ENCODE measurements at places on chromosomes 7 and 10.
A peak's percentile ranks its signal among the peaks of the same experiment; 100 is the strongest.

- DNase-seq, result peak; percentile 91
Observed at GRCh38 chr7:151341357-151342101, at the start of gene NUB1. TSS of gene NUB1 (plus strand) at chr7:151341812. CDS start at chr7:151345350, 3,538 bp downstream.

GRCh38 chr7:2019711-2020511 lies 212.8 kb downstream of the MAD1L1 start:
- no peak for DNase-seq

DNA sequence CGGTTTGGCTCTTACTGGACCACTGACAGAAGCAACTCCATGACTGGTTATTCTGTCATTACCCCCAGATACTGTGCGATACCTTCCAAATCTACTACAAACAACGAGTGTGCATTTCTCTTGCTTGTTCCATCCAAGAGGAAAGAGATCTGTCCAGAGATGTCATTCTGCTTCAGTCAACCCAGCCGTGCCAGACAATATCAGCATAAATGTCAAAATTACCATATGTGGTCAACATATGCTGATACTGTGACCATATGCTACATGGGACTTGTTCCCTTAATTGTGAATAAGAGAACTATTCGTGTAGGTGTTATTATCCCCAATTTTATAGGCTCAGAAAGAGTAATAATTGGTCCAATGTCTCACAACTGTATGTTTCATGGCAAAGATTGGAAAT lies 143.2 kb upstream of the PRSS1 start:
- no peak for DNase-seq

- DNase-seq, result no peak
Observed at GRCh38 chr10:1366811-1367425, 310.7 kb downstream of the WDR37 start.

- no peak for DNase-seq
Observed at GRCh38 chr10:76686201-76686600, 951.4 kb downstream of the KCNMA1 start.

DNA sequence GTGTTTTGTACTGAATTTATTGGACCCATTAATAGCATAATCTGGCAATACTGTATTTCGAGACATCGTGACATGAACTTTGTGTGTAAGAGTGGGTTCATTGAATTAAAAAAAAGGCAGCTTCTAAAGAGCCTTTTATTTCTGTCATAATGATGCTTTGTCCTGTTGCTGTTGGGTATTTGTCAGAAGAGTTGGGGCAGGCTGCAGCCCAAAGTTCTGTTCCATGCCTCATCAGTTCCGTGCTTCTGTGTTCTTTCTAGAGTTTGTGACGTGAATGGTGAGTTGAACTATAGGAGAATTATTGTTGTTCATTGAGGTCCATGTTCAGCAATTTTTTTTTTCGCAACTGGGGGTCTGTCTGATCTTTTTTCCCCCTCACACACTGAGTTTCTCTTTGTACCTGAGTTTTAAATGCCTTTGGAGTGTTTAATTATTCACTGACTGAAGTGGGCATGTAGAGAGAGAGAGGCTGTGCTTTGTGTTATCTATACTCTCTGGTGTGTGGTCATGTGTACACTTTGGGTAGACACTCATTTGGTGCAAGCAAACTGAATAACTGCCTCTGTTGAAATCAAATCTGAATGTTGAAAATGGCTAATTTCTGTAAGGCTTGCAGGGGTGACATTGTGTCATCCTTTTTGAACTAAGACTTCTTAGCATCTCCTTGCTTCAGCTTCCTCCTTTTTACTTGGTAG lies 69.8 kb downstream of the ADD3 start:
- DNase-seq, result no peak

DNA sequence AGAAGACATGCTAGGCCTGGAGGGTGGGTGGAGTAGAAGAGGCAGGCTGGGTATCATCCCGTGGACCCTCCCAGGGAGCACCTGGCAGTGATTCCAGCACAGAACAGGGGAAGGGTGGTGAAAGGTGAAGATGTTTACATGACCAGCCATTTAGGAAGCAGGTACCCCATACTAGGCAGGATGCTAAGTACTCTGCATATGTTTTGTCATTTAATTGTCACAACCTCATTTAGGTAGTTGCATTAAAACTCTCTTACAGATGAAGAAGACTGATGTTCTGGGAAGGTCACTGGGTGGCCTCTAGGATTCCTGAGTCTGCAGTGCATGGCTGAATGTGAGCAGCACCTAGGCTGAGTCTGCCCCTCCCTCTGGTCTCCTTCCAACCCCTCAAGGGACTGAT lies 15.2 kb downstream of the ITPRIP start:
- DNase-seq, result no peak

DNA sequence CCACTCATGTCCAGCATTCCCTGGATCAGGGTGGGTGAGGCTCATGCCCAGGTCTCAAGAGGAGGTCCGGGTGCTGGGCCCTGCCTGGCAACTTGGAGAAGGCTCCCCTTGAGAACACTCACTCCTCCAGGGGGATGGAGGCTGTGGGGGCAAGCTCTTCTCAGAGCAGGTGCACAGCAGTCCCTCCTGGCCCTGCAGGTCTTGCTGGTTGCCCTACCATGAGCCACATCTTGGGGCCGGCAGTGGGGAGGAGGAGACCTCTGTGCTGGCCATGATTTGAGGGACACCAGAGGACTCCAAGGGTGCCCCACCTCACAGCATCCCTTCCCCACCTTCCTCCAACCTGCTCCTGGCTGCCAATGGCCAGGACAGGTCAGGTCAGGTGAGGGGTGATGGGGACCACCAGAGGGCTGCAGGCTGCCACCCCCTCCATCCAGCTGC lies 87.4 kb upstream of the RET start:
- DNase-seq, result no peak

DNA sequence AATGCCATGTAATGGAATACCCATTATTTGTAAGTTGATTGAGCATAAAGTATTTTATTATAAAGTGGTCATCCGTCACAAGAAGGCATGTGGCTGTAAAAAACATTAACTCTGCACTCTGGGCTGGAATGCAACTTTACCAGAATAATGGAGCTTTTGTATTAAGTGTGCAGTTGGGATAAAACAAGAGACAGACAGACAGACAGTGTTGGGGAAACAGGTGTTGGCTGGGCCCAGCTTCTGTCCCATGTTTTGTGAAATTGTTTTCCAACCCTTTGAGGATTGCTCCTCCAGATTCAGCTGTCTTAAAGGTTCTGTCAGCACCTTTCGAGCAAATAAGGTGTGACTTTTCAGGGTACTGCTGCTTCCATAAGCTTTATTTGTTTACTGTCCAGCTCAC lies 67.9 kb upstream of the NFKB2 start:
- DNase-seq, result no peak

DNA sequence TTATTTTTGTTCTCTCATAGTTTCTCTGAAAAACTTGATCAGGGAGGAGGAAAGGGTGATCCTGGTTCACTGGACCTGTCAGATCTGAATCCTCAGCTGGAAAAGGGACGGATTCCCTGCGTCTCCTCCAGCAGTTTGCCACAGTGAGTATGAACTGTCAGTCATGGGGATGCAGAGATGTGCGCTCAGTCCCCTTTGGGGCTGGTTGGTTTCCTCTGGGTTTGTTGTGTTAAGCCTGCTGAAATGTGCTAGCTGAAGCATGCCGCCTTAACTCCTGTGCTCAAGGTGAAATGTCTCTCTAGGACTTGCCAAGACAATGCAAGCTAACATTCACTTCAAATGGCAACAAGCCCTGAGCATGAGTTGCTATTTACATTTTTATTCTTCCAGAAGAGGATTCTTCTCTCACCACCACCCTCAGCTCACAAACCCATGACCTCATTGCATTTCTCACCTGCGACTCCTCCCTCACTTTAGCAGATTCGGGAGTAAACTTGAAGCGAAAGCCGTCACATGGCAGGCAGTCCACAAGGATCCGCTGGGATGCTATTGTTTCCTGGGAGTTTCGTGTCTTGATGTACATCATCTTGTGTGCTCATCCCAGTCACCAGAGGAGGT lies 192.9 kb upstream of the FZD8 start:
- DNase-seq, result no peak

GRCh38 chr7:70190281-70190680 lies 592.0 kb downstream of the AUTS2 start:
- DNase-seq, result no peak

DNA sequence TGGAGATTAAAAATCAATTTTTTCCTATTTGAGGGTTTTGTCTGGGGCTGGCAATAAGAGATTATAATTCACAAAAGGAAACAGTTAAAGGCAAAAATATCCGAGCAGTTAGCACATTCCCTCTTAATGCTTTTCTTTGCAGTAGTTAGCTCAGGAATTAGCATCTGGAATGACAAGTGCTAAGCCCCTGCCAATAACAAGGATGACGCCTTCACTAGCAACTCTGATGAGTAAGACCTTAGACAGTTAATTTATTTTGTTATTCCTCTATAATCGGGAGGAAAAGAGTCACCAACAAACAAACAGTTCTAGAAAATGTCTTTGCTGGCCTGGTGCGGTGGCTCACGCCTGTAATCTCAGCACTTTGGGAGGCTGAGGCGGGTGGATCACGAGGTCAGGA lies 151.3 kb downstream of the TRIL start:
- DNase-seq, result no peak

- DNase-seq, result no peak
Observed at GRCh38 chr7:108419961-108420908, 36.0 kb downstream of the NRCAM start.

DNA sequence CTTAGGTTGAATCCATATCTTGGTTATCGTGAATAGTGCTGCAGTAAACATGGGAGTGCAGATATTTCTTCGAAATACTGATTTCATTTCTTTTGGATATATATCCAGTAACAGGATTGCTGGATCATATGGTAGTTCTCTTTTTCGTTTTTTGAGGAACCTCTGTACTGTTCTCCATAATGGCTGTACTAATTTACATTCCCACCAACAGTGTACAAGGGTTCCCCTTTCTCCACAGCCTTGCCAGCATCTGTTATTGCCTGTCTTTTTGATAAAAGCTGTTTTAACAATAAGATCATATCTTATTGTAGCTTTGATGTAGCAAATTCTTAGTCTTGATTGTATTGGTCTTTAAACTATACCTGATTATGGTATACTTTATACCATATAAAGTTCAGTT lies 45.3 kb downstream of the ZNRF2 start:
- DNase-seq, result no peak

DNA sequence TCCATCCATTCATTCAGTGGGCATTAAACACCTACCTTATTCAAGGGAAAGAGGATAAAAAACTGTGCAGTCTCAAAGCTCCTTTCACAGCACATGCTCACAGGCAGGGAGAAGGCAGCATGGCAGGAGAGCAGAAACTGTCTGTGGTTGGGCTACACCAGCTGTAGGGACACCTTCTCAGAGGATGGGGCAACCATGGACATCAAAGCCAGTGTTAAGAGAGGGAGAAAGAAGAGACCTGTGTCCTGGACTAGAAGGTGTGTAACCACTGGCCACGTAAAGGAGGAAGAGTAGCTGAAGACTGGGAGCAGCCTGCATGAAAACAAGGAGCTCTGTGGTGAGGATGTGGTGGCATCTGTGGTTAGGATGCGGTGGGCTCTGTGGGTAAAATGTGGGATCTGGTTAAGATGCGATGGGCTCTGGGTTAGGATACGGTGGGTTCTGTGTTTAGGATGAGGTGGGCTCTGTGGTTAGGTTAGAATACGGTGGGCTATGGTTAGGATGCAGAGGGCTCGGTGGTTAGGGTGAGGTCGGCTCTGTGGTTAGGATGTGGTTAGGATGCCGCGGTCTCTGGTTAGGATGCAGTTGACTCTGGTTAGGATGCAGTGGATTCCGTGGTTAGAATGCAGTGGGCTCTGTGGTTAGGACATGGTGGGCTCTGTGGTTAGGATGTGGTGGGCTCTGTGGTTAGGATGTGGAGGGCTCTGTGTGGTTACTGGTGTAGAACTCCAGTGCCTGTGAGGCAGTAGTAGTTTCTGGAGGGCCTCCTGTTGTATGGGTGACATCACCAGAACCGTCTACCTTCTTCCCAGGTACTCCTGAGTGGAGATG lies 197.6 kb downstream of the WDR37 start:
- DNase-seq, result no peak

DNA sequence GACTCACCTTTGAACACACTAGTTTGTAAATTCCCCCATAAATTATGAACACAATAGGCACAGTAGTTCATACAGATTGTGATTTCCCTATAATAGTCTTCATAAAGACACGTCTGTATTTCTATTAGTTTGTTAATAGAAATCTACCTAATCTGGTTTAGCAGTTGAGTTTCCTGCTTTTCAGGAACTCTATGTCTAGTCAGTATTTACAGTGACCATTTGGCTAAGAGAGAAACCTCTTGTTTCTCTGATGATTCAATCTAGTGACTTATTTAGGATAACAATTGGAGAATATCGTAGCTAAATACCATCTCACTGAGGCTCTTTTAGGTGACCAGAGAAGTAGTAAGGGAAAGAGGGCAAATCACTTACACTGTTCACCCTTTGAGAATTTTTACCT lies 5.9 kb upstream of the HERPUD2 start:
- DNase-seq, result no peak

GRCh38 chr7:80967917-80968297 lies 49.1 kb upstream of the SEMA3C start:
- no peak for DNase-seq

DNA sequence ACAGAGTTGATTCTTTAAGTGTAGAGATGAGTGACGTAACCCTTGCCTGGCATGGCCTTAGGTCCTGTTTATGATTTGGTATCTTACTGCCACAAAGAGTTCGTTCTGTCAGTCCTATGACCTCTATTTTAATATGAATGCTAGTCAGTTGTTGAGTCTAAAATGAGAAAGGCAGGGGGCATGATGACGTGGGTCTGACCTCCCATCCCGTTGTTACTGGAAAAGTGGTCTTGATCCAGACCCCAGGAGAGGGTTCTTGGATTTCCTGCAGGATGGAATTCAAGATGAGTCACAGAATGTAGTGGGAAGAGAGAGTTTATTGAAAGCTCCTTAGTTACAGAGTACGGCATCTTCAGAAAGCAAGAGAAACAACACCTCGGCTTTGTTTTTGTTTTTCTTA lies 317.0 kb upstream of the COBL start:
- DNase-seq, result no peak

DNA sequence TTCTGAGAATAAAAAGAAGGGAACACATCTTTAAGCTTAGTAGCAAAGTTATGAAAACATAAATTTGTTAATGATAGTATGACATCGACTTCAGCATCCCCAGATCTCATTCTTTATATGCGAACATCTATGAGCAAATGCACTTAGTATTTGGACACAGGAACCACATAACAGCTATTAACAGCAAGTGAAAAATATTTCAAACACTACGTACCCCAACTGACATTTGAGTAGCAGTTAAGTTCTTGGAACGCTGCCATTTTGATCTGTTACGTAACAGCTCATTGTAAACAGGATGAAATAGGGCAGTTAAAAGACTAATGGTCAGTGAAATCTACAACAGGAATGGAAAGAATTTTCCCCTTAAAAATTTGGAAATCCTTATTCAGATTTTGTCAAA lies 428.9 kb downstream of the TNS3 start:
- DNase-seq, result no peak

DNA sequence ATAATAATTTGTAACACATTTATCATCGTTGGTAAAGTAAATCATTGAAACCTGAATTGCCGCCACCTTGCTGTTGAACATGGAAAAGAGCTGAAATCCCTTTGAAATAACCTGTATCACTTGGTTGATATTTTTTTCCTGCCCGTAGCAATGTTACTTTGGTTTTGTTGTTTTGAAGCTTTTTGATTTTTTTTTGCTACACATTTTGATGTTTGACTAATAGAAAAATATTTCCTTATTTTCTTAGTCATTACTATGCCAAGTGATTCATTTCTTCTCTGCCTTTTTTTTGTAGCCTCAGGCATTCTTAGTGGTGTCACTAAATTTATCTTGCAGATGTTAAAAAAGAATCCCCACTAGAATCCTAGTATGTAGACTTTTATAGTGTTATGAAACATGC lies 235.1 kb upstream of the MEOX2 start:
- DNase-seq, result no peak

Measured in activated CD4-positive, alpha-beta T cell treated with anti-CD3 and anti-CD28 coated beads, Interleukin-2, amount 50 U/mL, for 24 hours (primary cell).